ENCODE measurements at places on chromosomes 16 and 17. TPM values are rescaled to one million over a fixed set of nuclear protein-coding genes. Genes with fewer than 3 reads are reported as not detected.

DNA sequence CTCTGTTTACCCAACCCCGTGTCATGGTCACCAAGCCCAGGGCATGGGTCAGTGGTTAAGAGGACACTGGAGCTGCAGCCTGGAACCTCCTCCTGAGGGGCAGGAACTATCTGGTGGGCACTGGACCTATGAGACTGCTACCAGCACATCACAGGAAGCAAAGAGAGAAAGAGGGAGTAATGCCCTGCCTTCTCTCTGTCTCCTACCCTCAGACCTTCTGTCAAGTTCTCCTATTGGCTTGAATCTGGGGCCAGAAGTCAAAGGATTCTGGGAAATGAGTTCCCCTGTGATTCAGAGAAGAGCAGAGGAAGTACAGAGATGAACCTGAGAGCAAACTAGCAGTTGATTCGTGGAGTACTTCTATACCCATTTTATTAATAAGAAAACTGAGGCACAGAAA, 123.0 kb upstream of the GNAO1 start:
- no peak for DNase-seq

- DNase-seq = no peak
Measured at GRCh38 chr17:61073131-61073530, 326.5 kb upstream of the TBX2 start.

TNFRSF17 gene
- 6.9 TPM for total RNA-seq

MLKL gene
- 6.8 TPM for total RNA-seq

- peak; percentile 26 for DNase-seq
Measured at GRCh38 chr17:32142857-32143526, 690 bp downstream of the RHOT1 start.

KRT28 gene
- total RNA-seq = not detected

GRCh38 chr16:21302898-21303528, 24.9 kb upstream of the CRYM start:
- DNase-seq = no peak

- DNase-seq = no peak
Measured at GRCh38 chr17:16929035-16929680, 42.8 kb downstream of the TNFRSF13B start.

GRCh38 chr17:10103712-10104111, 94.7 kb downstream of the GAS7 start:
- DNase-seq = no peak

DNA sequence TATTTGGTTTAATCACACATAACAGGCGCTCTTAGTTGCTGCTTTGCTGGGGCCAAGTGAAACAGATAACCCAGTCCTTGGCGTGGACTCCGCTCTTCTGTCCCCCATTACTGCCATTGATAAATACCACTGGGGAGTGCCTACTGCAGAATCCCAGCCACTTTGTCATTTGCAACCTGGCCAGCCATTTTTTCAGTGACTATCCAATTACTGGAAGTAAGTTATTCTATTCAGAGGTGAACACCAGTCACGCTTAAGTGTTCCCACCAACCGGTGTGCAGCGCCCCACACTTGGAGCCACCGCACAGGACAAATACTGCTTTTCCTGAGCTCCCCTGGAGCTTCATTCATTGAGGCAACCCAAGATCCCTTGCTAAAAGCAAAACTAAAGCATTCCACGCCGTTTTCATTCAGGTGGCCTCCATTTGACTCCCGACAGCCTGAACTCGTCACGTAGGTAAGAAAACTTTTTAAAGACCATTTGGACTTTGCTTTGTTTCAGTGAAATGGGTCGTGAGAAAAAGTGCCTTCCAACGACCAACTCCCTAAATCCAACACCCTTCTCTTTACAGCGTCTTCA, 1.8 kb downstream of the USP7 start:
- no peak for DNase-seq

TEPSIN gene
- 102 TPM for total RNA-seq

DNA sequence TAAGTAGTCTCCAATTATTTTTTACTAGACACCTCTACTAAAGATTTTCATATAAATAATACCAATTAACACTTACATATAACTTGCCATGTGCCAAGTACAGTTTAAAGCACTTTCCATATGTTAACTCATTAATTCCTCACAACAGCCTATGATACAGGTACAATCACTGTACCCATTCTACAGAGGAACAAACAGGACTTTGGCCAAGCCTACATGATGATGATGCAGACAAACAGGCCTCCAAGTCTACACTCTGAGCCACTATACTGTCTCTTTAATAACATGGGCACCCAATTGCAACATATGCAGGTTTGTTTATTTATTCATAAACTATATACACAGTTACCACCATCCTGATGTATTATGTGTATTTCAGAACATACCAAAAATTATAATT, 46.0 kb downstream of the TOX3 start:
- DNase-seq = no peak

DNA sequence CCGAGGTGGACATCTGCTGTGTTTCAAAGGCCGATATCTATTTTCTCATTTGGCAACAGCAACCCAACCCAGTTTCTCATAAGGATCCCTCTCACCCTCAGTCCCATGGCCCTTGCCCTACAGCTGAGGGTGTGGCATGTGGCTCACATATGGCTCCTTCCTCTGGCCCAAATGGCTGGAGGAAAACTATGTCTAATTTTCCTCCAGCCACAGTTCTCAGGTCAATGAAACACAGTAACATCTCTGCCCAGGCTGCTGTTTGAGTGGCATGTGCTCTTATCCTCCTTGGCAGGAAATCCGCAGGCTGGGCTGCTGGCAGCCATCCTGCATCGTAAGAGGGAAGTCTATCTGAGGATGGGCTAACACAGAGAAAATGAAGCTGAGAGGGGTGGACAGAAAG, 24.1 kb downstream of the SERPINF1 start:
- no peak for DNase-seq

DNA sequence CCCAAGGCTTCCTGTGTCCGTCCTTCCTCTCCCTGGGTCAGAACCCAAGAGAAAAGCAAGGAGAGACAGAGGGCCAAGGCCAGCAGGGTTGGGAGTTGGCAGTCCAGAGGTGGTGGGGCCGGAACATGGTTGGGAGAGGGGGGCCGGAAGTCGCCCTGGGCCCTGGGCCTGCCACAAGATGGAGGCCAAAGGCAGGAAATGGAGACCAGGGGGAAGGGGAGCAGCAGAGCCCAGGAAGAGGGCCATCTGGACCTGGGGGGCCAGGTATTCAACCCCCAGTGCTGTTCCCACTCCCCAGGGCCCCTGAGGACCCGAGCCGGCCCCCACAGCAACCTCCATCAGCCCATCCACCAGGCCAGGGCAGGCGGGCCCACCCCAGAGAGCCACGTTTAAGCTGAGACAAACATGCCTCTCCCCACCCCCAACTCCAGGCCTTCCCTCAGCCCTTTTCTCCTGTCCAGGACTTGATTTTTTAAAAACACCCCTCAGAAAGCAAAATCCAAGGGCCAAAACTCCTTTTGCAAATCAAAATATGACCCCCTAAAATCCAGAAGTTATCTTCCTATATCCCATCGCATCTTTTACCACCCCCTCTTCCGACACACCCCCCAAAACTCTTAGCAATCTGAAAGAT, 4.4 kb upstream of the BCL6B start:
- no peak for DNase-seq

CD300A gene
- total RNA-seq = 0.34 TPM

SLC12A3 gene
- total RNA-seq = 5.0 TPM

RNF166 gene
- 45.3 TPM for total RNA-seq

DNA sequence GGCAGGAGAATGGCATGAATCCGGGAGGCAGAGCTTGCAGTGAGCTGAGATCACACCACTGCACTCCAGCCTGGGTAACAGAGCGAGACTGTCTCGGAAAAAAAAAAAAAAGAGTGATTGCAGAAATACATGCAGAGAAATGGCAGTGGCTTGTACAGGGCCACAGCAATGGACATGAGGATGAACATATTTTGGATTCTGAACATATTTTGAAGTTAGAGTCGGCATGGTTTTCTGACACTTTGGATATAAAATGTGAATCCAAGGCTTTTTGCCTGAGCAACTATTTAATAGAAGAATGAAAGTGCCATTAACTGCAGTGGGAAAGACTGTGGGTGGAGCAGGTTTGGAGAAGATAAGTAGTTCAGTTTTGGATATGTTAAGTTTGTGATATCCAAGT, 35.8 kb downstream of the CPD start:
- no peak for DNase-seq

- DNase-seq = no peak
Measured at GRCh38 chr16:65600629-65601028, 478.8 kb upstream of the CDH11 start.

AHSP gene
- not detected for total RNA-seq

- DNase-seq = peak; percentile 87
Measured at GRCh38 chr16:57535680-57536305, 578 bp downstream of the CCDC102A start.
